DMS 273 treated with DMSO at 0.1 percent for 48 hours (cell line): ENCODE measurements at places on chromosomes 11 and 22.

DNA sequence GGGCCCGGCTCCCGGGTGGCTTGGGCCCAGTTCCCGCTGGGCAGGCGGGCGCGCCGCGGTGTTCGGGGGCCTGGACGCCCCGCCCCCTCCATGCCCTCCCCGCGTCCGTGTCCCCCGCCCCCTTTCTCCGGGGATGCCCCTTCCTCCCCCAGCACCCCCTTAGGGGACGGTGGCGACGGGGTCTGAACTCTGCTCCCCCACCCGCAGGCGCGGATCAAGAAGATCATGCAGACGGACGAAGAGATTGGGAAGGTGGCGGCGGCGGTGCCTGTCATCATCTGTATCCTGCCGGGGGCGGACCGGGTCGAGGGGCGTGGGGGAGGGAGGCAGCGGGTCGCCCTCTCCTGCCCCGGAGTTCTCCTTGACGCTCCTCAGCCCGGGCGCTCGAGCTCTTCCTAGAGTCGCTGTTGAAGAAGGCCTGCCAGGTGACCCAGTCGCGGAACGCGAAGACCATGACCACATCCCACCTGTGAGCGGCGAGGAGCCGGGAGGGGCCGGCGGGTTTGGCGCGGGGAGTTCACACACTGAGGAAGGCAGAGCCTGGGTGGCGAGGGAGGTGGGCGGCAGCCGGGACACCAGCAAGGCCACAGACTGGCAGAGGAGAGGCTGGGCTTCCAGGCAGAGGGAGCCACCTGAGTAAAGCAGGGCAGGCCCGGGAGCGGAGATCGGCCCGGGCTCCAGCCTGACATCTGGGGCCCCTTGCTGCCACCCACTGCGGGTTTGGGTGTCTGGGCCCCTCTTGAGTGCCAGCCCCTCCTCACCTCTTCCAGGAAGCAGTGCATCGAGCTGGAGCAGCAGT lies 546 bp downstream of the DRAP1 start:
- DNase-seq: no peak

GRCh38 chr11:35322318-35322979 lies 96.9 kb downstream of the SLC1A2 start:
- DNase-seq: no peak

GRCh38 chr11:21511835-21512440 lies 680.9 kb upstream of the ANO5 start:
- no peak for DNase-seq

DNA sequence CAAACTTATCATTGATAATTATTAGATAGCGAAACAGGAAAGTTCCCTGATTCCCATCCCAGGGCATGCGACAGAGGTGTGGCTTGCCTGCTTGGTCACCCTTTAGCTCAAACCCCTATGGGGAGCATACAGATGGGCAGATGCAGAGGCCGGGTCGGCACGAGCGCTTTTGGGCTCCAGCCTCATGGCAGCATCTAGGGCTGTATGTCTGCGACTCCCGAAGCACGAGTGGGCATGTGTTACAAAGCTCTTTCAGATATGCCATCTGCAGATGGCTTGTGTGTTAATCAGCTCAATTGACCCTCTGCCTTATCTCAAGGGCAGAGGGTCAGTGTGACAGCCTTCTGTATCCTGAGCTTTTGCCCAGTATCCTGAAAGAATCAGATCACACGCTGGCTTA lies 2069.3 kb upstream of the RAG2 start:
- no peak for DNase-seq

DNA sequence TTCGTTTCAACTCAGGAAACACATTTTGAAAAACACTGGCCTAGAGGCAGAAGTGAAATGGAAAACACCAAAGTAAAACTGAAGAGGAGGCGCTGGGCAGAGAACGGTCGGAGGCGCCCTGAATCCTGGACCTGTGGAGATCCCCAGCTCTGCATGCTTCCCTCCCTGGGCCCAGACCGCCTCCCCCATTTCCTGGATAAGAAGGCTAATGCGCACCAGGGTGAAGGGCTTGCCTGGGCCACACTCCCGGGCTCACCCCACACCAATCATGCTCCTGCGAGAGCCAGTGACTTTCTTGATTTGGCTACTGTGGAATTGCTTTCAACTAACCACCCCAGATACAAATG lies 167.1 kb downstream of the CRYBB2 start:
- no peak for DNase-seq
